ENCODE measurements at places on chromosomes 7 and 10.

- H3K4me1 ChIP-seq = no peaks in the 10 kb centered on the region
- H3K36me3 ChIP-seq = no peaks in the 10 kb centered on the region
- H3K27me3 ChIP-seq = no peaks in the 10 kb centered on the region
- no peak overlapping the region for H3K27ac ChIP-seq
- no peak overlapping the region for H3K4me3 ChIP-seq
- DNase-seq = no peak
These were observed 22.4 kb upstream of the CYTH3 start for GRCh38 chr7:6294839-6295238.

DNA sequence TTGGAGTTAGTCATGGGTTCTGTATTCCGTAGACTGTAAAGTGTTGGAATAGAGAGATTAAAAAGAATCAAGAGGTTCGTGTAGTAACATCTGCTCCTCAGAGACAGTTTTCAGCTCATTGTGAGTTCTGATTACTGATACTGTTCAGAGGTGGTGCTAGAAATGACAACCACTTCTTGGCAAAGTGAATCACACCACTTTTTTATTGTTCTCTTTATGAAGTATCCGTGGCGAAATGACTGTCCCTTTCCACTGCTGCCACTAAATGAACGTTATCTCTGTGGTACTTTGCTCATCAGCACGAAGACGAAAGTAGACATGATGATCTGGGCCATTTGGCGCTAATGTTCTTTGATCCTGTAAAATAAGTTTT is 860 bp downstream of the RPP30 start:
- peak overlapping the region; percentile 83 for H3K4me3 ChIP-seq
- H3K36me3 ChIP-seq = peaks cover 23% of the 10 kb centered on the region
- no peak overlapping the region for H3K27ac ChIP-seq
- no peak for DNase-seq
- no peaks in the 10 kb centered on the region for H3K27me3 ChIP-seq
- peaks cover 13% of the 10 kb centered on the region for H3K4me1 ChIP-seq

DNA sequence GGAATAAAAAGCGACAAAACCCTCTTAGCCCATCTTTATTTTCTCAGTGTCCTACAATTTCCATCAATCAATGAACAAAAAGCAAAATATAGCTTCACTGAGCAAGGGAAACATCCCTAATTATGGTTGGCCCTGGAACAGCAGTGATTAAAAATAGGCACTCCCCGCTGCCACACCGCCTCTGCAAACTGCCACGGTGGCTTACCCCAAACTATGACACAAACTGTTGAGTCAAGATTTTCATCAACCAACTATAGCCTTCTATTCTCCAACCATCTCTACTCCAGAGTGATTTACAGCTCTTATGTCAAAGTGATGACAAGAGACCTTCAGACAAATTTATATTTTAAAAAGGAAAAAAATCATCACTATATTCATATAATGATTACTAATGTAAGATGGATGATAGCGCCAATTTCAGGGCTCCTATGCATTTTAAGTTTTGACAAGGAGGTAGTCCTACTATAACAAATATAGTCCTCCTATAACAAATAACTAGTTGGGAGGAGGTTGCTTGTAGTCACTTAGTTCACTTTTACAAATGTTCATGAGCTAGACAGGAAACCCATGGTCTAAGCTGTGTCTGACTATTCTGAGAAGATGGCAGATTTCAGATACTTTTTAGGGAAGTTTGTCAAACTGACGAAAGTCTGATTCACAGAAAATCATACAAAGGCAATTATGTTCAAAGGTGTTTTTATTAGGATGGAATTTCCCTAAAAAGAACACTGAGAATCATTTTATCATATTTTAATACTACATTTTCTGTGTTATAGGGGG is 26.3 kb downstream of the DENND11 start:
- peaks cover 4% of the 10 kb centered on the region for H3K4me1 ChIP-seq
- no peak overlapping the region for H3K4me3 ChIP-seq
- no peaks in the 10 kb centered on the region for H3K27me3 ChIP-seq
- H3K36me3 ChIP-seq = peaks cover 5% of the 10 kb centered on the region
- no peak overlapping the region for H3K27ac ChIP-seq
- no peak for DNase-seq

GRCh38 chr7:132402096-132402495 is 174.2 kb downstream of the PLXNA4 start:
- no peak for DNase-seq
- H3K27me3 ChIP-seq = no peaks in the 10 kb centered on the region
- no peaks in the 10 kb centered on the region for H3K4me1 ChIP-seq
- H3K4me3 ChIP-seq = no peak overlapping the region

DNA sequence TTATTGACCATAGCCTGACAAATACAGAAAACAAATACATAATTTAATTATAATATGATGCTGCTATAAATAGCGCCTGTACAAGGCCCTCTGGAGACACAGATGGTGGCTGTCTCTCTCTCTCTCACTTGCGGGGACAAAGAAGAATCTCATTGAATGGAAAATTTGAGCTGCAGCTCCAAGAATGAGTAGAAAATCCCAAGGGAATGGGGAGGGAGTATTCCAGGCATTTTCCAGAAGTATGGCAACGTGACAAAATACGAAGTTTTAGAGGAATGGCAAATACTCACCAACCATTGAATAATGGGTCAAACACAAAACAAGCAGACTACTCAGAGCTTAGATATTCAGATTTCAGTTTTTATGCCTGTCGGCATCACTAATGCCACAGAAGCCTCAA is 179.9 kb downstream of the NRP1 start:
- H3K27me3 ChIP-seq = no peaks in the 10 kb centered on the region
- H3K36me3 ChIP-seq = no peaks in the 10 kb centered on the region
- H3K27ac ChIP-seq = no peak overlapping the region
- H3K4me1 ChIP-seq = no peaks in the 10 kb centered on the region

- no peak for DNase-seq
- no peaks in the 10 kb centered on the region for H3K27me3 ChIP-seq
- no peaks in the 10 kb centered on the region for H3K36me3 ChIP-seq
- no peaks in the 10 kb centered on the region for H3K4me1 ChIP-seq
- H3K27ac ChIP-seq = no peak overlapping the region
These were observed 44.9 kb downstream of the ANXA8 start for GRCh38 chr10:47438857-47439474.

DNA sequence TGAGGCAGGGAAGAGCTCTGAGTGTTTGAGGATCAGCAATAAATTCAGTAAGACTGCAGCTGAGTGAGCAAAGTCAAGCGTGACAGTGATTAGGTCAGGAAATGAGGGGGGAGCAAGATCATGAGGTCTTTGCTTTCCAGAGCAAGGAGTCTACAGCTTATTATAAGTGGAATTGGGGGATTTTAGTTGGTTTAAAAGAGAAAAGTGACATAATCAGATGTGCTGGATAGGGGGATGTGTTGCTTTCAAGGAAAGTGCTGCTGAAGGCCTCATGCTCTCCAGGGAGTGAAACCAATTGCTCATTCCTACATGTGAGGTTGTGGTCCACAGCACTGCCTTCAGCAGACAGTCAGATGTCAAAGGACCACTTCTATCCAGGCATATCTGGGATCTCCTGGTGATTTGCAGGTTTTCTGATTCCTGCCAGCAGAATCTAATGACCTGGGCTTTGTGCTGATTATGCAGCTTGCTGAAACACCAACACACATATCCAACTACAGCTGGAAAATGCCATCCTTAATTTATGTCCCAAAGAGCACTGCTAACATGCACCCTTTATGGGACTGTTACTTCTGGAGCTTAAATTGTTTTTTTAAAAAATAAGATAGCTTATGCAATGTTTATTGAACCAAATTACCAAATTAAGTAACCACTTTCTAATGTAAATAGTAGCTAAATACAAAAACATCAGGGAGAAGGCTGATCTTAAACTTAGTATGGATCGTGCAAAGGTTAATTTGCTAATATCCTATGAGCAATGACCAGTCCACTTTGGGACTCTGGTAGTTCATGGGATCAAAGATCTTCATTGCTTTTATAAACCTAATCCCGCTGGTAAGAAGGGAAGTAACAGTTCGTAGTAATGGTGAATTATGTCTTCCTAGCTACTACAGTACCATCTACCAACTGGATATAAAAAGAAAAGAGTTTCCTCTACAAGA is 607.6 kb downstream of the KCNMA1 start:
- DNase-seq = no peak
- no peak overlapping the region for H3K27ac ChIP-seq
- H3K27me3 ChIP-seq = no peaks in the 10 kb centered on the region
- no peaks in the 10 kb centered on the region for H3K4me1 ChIP-seq
- H3K36me3 ChIP-seq = no peaks in the 10 kb centered on the region
- H3K4me3 ChIP-seq = no peak overlapping the region

DNA sequence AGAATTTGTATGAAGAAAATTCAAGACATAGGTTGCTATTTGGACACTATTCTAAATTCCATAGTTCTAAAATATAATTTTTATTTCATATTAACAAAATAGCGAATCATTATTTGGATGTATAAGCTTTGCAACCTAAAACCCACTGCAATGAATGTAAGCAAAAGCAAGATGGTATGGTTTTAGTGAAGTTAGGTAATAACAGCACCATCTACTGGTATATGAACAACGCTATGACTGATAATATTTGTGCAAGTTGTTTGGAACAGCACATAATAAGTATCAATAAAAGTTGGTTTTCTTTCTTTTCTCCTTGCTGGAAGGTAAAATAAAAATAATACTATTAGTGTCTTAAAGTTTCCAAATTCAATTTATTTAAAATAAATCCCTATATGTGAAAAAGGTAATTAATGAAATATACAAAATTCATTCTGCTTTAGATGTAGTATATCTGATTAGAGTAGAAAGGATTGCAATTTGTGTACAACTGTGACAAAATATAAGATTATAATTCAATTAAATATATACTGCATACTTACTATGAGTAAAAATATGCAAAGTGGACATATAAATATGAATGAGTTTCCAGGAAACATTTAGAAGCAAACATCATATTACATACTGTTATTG is 79.0 kb upstream of the LSM8 start:
- H3K27me3 ChIP-seq = no peaks in the 10 kb centered on the region
- no peak for DNase-seq
- no peaks in the 10 kb centered on the region for H3K36me3 ChIP-seq
- H3K27ac ChIP-seq = no peak overlapping the region

DNA sequence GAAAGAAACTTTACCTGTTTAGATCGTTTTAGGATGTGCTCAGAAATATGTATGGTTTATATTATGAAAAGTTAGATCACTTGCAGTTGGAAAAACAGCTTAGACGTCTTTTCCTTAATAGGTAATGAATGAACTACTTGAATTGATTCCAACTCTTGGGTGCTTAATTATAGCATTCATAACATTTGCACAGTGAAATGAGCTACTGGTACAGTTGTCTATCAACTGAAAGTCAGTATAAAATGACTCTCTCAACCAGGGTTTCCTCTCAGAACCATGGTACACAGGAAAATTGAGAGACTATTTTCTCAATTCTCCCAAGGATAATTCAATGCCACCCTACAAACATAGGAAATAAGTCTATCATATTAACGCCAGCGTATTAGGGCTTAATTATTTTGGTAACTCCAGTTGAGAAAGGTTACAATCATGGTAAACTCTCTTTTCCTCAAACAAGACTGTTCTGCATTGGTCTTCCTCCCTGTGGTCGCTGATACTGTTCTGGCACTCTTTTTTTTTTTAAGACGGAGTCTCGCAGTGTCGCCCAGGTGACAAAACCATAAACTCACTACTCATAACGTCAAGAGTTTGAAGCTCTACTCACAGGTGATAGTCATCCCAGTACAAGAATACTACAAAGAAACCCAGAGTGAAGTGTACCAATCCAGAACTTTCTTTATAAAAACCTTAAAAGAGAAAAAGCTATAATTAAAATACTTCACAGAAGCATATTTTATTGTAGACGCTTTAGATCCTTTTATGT is 2.0 kb downstream of the ANLN start:
- H3K27me3 ChIP-seq = no peaks in the 10 kb centered on the region
- H3K4me3 ChIP-seq = no peak overlapping the region
- H3K27ac ChIP-seq = no peak overlapping the region
- H3K4me1 ChIP-seq = peaks cover 3% of the 10 kb centered on the region
- no peak for DNase-seq

DNA sequence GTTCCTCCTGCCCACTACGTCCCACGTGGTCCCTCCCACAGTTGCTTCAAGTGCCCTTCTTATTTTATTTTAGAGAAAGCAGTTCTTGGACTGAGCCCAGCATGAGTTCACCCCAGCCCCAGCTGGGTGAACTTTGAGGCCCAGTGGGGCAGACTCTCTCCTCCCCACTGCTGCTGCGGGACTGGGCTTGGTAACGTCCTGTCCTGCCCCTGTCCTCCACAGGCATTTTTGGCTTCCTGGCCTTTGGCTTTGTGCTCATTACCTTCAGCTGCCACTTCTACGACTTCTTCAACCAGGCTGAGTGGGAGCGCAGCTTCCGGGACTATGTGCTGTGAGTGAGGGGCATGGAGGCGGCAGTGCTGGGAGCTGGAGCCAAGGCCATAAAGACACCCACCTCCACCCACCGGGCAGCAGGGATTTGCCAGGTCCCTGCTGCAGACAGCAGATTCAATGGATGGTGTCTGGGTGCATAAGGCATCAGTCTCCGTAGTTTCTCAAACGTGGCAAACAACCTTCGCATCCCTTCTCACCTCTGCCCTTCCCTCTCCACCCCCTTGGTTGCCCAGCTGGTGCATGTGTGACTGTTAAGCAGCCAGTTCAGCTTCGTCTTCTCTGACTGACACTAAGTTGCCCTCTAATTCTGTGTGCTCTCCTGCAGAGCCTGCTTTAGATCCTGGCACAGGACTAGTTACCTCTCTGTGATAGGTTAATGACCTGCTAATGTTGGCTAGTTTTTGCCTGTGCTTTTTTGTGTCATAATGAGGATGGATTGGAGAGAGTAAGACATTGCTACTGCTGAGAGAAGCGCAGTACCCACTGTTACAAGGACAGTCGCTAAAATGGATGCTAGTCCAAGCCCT is 15.5 kb upstream of the AHCYL2 start:
- H3K36me3 ChIP-seq = no peaks in the 10 kb centered on the region
- H3K4me3 ChIP-seq = no peak overlapping the region
- H3K27ac ChIP-seq = peak overlapping the region; percentile 40
- no peak for DNase-seq
- peaks cover 8% of the 10 kb centered on the region for H3K4me1 ChIP-seq

DNA sequence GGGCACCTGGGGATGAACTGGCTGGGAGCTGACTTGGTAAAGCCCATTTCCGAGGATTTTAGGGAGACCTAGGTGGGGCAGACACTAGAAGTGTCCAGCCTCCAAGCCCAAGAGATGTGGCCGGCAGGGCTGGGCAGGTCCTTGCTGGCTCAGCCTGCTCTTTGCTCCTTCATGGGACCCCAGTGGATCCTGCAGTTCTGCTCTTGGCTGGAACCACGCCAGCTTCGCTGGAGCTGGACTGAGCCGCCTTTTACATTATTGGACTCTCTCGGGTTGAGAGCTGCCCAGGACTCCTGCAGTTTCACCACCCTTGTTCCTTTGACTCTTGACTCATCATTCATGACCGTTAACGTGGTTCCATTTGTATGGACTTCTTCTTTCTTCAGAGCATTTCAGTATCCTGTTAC is 5.7 kb downstream of the PPIF start:
- H3K27me3 ChIP-seq = no peaks in the 10 kb centered on the region
- H3K4me3 ChIP-seq = no peak overlapping the region
- no peak for DNase-seq
- H3K27ac ChIP-seq = no peak overlapping the region
- no peaks in the 10 kb centered on the region for H3K36me3 ChIP-seq
